Frontal cortex (tissue), 4 donors: ENCODE measurements at places on chromosomes 2 and 18. TPM values are rescaled to one million over a fixed set of nuclear protein-coding genes. Genes with fewer than 3 reads are reported as not detected.

- no peak for DNase-seq
These were observed 2.4 kb upstream of the STK11IP start for GRCh38 chr2:219595256-219595655.

DNA sequence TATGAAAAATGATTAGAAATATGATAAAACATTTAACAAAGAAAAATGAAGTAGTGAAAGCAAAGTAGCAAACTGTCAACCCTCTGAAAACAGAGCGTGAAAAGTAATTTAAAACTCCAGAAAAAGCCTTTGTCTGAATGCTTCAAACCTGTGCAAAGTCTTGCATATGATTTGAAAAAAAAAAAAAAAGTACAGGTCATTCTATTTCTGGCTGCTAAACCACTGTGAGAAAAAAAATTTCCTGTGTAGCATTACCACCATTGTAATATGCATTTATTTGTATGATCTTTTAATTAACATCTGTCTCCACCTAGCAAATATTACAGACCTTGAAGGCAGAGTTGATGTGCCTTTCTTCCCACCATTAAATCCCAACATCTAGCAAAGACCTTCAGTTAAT is 82.1 kb upstream of the CCDC68 start:
- no peak for DNase-seq

GRCh38 chr2:81481242-81481993 is 1176.9 kb upstream of the LRRTM1 start:
- no peak for DNase-seq

DNA sequence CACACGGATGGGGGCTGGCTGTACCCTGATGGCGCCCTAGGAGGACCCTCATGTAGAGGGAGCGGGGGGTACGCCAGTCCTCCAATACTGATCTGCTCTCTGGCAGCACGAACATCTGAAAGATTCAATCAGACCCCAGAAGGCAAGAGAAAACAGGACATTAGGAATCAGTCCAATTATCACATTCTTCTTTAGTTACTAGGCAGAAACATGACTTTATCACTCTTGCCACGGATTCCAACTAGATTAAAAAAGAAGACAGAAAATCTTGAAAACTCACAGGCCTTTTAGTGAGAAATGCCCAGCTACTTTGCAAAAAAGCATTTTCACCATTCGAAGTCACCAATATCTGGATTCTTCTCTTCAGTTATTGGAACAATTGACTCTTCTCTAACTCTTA is 68.4 kb downstream of the ID2 start:
- no peak for DNase-seq

DNA sequence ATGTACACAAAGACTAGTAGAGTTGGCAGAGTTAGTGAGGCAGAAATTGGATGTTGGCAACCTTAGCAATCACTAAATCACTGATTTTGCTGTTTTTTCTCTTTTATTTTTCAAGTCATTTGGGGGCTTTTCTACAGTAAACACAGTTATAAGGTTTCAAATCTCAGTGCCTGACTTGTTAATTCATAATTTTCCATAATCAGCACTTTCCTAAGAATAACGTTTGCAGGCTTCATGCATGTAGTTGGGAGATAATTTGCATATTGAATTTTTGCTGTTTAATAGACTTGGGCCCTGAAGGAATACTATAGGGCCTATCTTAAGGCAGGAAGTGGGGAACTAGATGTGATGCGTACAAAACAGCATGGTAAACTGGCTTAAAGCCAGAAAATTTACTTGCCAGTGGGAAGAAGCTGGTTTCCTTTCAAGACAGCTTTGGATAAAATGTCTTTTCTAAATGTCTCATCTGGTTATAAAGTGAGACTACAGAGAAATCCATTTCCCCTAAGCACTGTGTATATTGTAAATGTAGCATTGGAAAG is 127.2 kb upstream of the SMIM21 start:
- no peak for DNase-seq

EPHA4 gene
- 158 TPM for total RNA-seq

LIMS1 gene
- total RNA-seq: 11.8 TPM

CENPA gene
- 1.2 TPM for total RNA-seq

SCYGR4 gene
- not detected for total RNA-seq
